ENCODE measurements at places on chromosomes 12 and 14.

DNA sequence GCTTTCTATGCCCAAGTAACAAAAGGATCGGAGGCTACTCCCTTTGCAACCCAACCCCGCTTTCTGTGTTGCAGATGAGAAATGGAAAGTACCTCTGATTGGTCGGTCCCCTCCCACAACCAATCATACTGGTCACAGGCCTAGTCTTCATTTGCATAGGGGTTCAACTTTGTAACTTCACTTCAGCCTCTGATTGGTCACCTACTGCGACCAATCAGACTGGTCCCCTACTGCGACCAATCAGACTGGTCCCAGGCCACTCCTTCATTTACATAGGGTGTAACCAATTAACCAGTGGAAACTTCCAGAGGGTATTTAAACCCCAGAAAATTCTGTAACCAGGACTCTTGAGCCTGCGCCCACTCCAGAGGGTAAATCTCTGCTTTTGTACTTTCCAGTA lies 906.4 kb upstream of the TMEM132C start:
- DNase-seq = no peak

- no peak for DNase-seq
Measured at GRCh38 chr12:78671295-78671694, 193.3 kb upstream of the SYT1 start.

GRCh38 chr14:99627510-99628381 lies 17.2 kb upstream of the HHIPL1 start:
- no peak for DNase-seq

- no peak for DNase-seq
Measured at GRCh38 chr14:91674911-91675310, 57.0 kb downstream of the CATSPERB start.

DNA sequence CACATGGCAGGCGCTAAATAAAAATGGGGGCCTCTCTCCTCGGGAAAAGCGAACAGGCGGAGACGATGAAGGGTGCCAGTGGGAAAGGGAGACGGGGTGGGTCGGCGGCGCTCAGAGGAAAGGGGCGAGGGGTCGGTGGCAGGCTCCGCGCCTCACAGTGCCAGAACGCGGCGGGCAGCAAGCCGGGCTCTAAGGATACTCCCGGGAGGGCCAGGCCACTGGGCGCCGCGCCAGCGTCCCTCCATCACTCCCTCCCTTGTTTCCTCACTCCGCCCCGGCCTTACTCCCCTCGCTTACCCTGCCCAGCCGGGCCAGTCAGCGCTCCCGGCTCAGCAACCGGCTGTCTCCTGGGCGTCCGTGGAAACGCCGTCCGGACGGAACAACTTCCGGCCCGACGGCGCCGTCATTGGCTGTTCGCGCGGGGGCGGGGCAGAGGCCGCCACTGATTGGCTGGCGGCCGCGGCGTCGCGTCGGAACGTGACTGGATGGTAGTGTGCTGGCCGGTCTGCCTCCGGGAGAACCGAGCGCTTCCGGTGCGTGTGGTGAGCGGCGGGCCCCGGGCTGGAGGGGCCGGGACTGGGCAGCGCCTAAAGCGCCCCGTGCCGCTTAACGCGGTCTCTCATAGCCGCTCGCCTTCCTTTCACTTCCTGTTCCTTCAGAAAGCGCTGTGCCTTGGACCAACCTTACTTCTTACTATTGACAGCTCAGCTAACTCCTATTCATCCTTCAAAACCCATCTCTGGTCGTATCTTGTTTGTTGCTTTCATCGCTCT lies 53.0 kb downstream of the SLC25A47 start:
- DNase-seq = peak; percentile 32

DNA sequence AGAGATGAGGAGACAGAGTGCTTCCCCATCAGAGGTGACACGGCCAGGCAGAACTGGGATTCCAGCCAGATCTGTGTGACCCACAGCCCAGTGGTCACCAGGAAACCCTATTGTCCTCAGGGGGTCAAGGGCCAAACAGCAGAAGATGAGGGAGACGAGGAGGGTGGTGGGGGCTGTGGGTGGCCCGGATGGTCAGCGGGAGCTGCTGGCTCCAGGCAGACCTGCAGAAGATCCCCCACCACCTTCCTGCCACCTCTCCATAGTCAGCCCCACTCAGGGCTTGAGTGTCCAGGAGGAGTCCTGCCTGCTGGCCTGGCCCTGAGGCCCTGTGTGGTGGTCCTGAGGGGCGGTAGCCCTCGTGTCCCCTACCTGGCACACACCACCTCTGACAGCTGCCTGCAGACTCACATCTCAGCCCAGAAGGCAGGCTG lies 136.8 kb downstream of the CALM1 start:
- DNase-seq = no peak

GRCh38 chr14:51202914-51203665 lies 37.0 kb upstream of the TMX1 start:
- DNase-seq = no peak

DNA sequence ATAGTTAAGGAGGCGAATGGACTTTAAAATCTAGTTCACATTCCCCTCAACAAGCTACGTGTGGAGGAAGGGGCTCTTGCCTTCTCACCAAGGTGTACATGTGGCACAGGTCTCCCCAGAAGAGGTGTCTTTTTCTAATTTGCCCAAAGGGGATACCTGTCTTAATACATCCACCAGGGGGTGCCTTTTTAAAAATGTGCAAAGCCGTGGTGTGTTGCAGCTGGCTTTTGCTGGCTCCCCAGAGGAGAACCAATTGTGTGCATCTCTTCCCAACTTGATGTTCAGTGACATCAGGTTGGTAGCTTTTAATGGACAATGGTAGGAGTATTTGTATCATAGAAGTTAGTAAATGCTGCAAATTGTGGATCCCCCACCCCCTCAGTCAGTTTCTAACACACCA lies 33.8 kb downstream of the CREBL2 start:
- DNase-seq = no peak

DNA sequence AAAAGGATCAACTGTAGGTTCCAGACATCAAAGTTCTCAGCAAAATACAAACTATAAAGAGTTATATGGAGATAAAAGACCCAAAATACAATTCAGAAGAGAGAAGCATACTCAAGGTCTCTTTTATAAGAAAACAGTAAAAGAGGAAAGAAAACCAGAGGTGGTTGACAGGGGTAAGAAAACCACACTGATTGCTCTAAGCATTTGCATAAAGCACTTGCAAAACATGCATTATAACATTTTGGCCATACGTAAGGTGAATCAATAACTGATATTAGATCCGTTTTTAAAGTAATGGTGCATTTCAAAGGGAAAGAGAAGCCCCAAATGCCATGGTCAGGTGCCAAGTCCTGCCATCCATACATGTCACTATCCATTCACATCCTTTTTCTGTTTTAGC lies 5.9 kb downstream of the DDHD1 start:
- DNase-seq = no peak

- DNase-seq = no peak
Measured at GRCh38 chr12:112907415-112908157, 824 bp downstream of the OAS1 start.

GRCh38 chr12:122090759-122091515 lies 12.4 kb downstream of the MLXIP start:
- DNase-seq = no peak

DNA sequence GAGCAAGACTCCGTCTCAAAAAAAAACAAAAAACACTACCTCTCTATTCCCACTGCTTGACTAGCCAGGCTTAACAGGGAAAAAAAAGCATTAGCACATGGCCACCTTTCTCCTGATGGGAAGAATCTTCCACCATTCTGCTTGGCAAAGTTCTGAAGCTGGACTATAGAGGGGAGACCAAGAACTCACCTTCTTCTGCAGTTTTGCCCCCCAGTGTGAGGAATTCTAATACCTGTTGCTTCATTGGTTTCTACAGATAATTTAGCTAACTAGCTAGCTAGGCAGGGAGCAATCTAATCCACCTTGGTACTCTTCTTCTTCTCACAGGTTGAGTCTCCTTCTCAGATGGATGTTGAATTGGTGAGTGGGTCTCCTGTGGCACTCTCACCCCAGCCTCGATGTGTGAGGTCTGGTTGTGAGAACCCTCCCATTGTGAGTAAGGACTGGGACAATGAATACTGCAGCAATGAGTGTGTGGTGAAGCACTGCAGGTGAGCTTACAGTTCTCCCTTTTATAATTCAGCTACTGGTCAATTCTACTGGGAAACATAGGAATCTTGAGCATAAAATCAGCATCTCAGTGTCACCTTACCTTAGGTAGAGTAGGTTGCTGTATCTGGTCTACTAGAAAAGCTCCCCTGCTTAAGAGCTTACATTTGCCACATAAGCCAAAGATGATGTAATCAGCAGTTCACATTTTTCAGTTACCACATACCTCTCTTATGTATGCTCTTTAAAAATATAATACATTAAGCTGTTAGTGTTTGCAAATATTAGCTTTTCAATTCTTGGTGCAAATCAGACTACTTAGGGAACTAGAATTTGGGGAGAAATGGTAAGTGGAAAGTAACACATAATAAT lies 16.0 kb downstream of the METTL3 start:
- DNase-seq = no peak

DNA sequence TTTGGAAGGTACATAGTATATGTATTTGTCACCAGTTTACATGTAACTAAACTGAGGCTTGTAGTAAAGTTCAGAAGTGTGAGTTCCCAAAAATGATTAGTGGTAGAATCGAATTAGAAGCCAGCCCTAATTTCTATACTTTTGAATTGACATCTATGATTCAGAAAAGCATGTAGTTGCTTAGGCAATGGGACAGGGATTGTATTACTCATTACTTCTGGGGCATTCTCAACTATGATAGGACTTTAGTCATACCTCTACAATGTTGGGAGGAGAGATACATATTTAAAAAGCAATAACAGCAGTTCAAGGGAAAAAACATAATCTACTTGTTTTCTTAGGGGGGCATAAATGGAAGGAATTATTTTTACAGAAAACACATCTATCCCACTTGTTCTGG lies 277.9 kb upstream of the E2F7 start:
- no peak for DNase-seq

DNA sequence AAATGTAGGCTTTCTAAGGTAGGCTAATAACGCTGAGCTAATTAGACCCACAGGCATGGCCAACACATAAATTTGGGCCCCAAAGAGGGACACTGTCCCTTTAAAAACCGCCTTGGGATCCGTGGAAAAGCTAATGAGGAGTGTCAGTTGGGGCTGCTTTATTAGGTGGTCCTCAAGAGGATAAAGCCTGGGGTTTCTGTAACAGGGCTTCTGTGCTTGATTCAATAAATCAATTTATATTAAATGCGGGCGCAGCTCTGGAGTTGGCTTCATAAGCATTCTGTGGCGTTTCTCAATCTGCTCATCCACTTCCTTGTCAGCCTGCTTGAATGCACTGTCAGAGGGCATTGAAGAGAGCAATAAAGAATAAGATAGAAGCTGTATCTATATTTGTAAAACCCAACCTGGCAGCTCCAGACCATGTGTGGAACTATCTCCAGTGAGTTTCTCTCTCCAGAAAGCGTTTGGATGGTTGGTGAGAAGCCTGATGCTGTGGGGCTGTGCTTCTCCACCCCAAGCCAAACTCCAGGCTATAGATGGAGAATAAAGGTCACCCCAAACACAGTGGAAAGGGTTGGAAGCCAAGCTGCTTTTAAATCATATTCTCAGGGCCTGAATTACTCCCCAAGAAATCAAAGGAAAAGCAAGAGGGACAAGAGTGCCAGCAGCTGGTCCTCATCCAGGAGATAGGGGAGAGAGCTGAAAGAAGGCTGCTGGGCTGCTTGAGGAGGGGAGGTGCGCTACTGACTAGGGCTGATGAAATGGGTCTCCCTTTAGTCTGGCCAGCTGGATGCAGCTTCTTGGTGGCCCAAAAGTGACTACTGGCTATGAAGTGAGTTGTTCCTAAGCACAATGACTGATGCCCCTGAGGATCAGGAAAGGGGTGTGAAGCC lies 222.0 kb downstream of the PPM1H start:
- DNase-seq = no peak

DNA sequence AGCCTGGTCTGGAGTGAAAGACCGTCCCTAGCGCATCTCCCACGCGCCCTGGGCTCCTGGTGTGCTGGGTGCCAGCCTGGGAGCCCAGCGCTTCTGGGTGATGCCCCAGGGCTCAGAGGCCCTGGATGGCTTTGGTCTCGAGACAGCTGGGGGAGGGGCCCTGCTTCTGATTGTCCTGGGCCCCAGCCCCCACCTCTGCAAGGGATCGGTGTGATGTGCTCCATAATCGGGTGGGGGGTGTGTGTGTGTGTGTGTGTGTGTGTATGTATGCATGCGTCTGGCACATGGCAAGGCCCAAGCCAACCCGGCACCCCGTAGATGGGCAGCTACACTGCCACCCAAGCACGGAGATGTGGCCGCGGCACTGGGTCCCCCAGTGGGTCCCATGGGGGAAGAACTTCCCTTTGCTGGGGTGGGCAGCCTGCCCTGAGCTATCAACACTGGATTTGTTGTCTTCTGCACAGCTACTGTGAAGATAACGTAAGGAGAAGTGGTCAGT lies 3.1 kb downstream of the ZBTB42 start:
- no peak for DNase-seq

DNA sequence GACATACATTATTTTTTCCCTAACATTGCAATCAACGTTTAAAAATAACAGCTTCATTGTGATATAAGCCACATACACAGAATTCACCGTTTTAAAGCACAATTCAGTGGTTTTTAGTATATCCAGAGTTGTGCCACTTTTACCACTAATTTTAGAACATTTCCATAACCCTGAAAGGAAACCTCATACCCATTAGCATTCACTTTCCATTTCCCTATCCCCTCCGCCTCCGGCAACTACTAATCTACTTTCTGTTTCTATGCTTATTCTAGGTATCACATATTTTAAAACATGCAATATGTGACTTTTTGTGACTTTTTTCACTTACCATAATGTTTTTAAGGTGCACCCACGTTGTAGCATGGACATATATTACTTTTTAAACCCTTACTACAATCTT lies 55.6 kb upstream of the ISM2 start:
- DNase-seq = no peak

GRCh38 chr14:104226421-104227383 lies 88.3 kb downstream of the KIF26A start:
- DNase-seq = no peak

- no peak for DNase-seq
Measured at GRCh38 chr12:31524791-31525495, 66.0 kb downstream of the DENND5B start.

DNA sequence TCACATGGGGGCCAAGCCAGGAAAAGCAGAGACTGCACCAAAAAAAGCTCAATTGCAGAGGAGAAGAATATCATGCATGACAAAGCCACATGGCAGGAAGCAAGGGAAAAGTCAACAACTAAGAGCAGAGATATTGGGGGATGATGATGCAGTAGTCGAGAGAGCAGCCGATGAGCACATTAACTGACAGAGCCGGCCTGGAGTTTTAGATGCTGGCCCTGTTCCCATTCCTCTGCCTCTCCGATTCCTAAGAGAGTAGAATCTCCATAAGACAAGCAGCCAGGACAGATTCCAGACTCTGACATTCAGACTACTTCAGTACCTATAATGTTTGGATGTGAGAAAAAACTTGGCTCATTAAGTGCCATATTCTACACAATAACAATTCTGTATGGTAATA lies 155.9 kb downstream of the KCNH5 start:
- no peak for DNase-seq

- no peak for DNase-seq
Measured at GRCh38 chr14:92605274-92605940, 91.8 kb downstream of the RIN3 start.

- DNase-seq = no peak
Measured at GRCh38 chr12:116551952-116552772, 7.0 kb upstream of the MAP1LC3B2 start.

All from NCI-H1436 treated with DMSO at 0.1 percent for 48 hours (cell line).